Effector CD4-positive, alpha-beta T cell (primary cell): ENCODE measurements at places on chromosomes 11 and 22.

GRCh38 chr11:96228473-96228891 lies 114.5 kb downstream of the MAML2 start:
- no peak for DNase-seq

DNA sequence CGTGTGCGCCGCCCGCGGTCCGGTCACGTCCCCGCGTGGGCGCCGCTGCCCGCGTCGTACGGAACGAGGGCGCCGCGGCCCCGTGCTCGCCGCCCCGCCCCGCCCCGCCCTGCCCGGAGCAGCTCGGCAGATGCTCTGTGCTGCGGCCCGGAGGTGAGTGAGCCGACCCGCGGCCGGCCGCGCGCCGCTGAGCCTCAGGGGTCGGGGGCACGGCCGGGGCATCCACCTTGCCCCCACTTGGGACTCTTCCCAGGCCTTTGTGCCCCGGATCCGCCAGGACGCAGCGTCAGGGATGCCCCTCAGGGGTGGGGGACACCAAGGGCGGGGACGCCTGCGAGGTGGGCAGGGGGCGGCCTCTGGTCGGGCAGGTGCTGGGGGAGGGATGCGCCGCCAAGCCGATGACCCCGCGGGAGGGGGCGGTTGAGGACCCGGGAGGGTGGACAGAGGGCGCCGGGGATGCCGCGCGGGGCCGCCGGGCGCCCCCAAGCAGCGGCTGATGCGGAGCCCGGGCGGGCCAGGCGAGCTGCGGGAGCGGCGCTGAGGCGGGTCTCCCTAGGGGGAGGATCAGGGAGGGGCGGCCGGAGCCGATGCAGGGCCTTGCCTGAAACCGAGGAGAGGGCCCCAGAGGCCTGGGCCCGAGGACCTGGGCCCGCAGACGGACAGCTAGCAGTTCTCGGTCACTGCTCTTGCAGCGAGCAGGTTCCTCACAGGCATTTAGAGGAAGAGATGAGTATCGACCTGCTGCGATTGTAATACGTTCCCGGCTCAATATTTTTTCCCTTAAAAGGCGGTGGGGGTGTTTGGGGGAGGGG lies at the start of gene GNAZ:
Gene GNAZ, plus strand, starts transcription at position 102 of the 812 bp plus-strand sequence. CDS start 25,177 bp downstream, outside the sequence.
- DNase-seq = peak; percentile 11

DNA sequence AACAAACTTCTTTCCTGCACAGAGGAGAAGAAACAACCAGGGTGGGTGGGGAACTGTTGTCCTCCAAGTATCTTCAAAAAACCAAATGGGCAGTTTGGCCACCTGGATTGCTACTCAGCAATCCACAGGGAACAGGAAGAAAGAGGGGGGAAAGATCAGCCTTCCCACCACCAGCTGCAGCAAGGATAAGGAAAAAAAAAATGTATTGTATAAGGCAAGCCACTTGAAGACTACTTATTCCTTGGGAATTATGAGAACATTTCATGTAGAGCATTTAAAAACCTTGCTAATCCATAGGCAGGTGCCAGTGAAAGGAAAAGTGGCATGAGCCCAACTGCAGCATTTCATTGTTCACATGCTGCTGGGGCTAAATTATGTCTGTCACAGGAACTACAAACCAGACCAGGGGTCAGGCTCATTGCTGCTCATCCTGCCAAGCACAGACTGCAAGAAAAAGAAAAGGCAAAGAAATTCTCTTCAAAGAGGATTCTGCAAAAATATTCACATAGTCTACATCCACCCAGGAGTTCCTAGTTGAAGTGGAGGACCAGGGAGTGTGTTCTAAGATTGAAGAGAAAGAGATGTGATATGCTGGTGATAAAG lies 2.2 kb downstream of the RAB30 start:
- DNase-seq = no peak

DNA sequence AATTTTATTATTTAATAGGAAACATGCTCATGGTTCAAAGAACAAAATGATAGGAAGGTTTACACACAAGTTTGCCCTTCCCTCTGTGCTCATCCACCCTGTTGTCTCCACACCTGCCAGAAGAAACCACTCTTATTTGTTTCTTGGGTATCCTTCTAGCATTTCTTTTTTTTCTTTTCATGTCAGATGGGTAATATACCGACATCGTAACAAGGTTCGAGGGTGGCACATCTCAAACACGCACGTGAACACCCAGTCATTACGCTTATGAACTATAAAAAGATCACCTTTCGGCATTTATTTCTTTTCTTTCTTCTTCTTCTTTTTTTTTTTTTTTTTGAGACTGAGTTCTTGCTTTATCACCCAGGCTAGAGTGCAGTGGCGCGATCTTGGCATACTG lies 70.5 kb downstream of the UBASH3B start:
- DNase-seq = no peak

DNA sequence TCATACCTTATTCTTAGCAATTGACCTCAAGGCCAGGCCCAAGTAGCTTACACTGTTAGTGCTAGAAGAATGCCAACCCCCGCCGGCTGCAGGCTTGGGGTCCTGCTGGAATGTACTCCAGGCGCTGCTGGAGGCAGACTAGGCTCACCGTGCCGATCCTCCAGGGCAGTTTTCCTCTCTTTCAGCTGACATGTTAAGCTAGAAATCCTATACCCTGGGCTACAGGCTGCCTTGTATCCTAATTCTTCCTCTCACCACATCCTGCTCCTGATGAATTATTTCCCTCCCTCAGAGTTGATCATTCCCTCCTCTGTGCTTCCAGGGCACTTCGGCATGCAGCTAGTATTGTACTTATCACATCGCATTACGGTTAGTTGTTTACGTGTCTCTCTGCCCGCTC lies 3.4 kb downstream of the SPTBN2 start:
- DNase-seq = no peak

DNA sequence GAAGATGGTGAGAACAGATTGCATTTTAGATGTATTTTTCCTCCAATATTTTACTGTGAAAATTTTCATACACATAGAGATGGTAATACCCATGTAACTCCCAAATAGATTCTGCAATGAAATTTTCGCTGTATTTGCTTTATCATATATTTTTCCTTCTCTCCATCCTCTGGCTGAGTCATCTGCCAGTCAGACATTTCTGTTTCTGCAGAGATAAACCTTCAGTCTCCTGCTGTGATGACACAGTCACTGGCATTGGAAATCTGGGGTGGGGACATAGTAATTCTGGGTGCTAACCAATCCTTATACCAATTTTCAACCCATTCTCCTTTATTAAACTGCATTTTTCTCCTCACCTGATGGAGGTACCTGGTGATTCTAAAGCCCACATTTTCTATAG lies 33.7 kb downstream of the SVIP start:
- DNase-seq = no peak

DNA sequence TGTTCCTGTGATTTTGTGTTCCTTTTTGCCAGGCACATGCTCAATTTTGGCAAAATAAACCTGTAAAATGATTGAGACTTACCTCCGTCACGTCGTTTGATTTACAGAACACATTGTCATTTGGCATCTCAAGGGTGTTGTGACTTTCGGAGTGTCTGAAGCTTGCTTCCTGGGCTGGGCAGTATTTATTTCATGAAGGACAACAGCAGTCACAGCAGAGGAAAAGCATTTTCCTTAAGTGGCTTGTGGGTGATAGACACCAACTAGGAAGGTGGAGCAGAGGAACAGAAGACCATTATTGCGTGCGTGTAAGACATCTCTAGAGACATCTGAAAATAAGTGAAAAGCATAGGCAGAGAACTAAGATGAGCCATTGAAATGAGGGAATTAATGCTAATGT lies 80.2 kb downstream of the SLC36A4 start:
- no peak for DNase-seq

DNA sequence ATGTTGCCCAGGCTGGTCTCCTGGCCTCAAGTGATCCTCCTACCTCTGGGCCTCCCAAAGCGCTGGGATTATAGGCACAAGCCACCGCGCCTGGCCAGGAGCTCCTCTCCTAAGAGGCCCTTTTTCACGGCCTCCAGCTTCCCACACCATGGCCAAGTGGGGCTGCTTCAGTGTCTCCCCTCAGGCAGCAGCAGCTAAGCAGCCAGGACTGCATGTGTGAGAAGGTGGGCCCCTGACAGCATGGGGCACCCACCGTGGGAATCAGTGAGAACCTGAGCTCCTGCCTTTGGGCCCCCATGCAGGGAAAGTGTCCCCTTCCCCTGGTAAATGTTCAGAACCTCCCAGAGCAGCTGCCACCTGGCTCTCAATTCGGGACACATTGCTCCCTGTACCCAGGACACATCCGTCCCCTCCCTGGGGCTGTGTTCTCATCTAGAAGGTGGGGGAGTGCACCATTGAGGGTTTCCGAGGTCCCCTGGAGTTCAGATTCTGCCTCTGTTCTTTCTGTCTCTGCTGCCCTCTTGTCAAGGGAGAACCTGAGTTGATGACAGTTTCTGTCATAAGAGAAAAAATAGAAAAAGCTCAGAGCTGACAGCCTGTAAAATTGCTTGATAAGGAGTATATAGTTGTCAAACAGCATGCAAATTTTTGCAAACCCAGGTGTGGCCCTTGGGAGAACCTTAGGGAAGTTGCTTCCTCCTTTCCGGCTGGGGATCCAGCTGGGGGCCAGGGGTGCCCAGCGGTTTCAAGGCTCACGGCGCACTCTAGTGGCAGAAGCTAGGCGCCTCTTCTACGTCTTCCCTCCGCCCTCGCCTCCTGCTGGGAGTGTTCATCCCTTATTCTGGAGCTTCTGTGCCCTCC lies 29.7 kb downstream of the FAM83F start:
- peak; percentile 45 for DNase-seq

DNA sequence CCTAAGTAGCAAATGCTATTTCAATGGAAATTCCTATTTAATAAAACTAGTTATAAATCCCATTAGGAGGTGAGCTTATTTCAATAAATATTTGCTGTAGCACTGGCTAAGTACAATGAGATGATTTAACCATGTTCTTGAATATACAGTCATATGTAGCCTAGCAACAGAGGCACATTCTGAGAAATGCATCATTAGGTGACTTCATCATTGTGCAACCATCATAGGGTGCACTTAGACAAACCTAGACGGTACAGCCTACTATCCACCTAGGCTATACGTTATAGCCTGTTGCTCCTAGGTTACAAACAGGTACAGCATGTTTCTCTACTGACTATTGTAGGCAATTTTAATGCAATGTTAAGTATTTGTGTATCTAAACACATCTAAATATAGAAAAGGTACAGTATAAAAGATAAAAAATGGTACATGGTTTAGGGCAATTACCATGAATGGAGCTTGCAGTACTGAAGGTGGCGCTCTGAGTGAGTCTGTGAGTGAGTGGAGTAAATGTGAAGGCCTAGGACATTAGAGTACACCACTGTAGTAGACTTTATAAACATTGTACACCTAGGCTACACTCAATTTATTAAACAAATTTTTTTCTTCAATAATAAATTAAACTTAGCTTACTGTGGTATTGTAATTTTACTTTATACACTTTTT lies 350.1 kb downstream of the CASP12 start:
- no peak for DNase-seq

GRCh38 chr22:39624501-39624821 lies 53.9 kb downstream of the CACNA1I start:
- no peak for DNase-seq

DNA sequence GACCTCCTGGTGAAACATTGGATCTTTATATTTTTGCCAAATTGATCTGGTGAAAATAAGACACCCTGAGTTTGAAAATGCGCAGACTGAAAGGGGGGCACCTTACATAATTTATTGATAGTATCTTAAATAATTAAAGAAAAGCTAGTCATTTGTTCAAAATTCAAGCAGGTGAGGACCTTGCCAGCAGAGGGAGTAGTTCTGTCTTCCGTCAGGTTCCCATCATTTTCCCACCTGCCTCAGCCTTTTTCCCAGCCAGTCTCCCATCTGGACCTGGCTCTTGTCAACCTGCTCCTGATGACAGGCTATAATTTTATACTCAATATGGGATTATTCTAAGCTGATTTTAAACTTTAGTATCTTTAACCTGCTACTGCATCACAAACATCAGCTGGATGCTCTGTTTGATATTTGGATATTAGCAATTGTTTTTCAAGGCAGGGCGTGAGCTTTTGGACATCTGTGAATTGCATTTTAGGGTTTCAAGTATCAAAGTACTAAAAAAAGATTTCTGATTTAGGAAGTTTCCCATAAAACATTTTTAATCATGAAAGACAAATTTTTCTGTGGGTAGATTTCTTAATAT lies 132.0 kb downstream of the ELP4 start:
- no peak for DNase-seq

- no peak for DNase-seq
Measured at GRCh38 chr11:75476739-75477613, 44.0 kb upstream of the KLHL35 start.

DNA sequence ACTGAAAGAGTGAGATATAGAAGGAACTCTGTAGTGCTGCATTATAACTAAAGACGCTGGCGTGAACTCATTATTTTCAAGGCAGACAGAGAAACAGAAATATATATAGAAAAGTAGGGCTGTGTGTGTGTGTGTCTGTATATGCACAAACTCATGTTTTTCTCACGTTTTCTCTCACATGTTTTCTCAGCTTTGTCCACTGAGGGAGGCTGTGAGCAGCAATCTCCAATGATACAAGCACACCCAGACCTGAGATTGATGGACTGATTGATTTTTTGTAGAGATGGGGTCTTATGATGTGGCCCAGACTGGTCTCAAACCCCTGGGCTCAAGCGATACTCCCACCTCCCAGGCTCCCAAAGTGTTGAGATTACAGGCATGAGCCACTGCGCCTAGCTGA lies 122.5 kb downstream of the SERGEF start:
- DNase-seq = no peak

DNA sequence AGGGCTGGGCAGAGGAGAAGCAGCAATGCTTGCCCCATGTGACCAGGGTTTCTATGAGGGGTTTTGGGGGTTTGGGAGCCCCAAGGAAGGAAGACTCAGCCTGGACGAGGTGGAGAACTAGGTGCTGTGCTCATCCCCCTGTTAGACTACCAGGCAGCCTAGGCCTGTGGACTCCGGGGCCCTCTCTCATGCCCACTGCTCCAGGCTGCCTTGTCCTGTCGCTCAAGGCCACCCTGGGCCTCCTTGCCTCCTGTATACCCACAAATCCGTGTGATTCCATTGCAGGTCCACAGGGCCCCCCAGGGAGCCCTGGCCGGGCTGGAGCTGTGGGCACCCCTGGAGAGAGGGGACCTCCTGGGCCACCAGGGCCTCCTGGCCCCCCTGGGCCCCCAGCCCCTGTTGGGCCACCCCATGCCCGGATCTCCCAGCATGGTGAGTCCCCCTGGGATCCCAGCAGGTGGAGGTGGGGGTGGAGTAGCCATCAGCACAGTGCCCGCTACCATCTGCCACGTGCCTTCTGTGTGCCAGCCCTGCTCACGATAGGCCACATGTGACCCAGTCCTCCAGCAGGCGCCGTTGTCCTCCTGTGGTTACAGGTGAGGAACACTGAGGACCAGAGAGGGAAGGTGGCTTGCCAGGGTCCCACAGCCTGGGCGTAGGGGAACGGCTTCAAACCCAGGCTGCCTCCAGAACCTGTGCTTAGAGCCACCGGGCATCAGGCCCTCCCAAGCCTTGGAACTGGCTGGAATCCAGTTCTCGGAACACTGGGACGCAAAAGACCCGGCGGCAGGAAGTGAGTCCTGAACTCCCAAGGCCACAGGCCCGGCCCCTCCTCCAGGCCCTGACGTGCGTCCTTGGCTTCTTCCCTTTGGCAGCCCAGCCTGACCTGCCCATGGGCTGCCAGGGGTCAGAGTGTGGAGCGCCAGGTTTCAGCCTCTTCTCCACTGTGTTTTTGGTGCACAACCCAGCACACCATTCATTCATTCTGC lies 26.6 kb downstream of the EMID1 start:
- DNase-seq = no peak

GRCh38 chr22:23237201-23237798 lies 57.0 kb downstream of the BCR start:
- DNase-seq = no peak
